Neuronal stem cell (in vitro differentiated cells): ENCODE measurements at places on chromosomes 7 and 10.

DNA sequence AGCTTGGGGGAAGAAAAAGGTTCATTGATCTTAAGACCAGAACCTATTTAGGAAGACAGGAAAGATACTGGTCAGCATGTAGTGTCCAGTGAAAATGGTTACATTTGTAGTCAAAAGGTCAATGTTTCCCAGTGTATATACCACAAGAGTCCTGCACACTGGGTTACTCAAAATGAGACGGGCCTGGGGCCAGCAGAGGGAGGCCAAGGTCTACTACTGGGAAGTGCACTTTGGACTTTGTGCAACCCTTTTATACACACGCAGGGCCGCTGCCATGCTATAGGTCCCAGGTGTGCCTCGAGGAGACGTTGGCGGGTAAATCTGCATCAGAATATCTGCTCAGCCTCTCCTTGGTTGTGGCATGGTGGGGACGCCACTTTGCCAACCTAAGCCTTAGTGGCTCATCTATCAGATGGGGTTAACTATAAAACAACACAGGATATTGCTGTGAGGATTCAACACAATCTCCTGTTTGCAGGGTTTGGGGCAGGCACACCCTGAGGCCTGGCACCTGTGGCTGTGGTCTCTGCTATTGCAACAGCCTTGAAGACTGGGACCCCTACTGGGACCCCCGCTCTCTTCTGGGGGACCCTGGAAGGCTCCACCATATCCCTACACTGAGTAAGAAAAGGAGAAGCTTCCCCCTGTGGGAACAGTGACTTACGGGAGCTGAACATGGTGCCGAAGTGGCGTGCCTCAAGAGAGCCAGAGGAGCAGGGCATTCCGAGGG, 19.7 kb downstream of the CLRN3 start:
- no peak for DNase-seq

DNA sequence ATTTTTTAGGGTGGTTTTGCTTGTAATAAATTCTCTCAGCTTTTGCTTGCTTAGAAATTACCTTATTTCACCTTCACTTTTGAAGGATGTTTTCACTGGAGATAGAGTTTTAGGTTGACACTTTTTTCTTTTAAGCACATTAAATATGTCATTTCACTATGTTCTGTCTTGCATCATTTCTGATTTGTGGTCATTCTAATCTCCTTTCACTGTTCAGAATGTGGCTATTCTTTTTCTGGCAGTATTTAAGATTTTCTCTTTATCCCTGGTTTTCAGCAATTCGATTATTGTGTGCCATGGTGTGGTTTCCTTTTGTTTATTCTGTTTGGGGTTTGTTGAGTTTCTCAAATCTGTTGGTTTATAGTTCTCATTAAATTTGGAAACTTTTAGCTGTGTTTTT, 1065.6 kb downstream of the KCNMA1 start:
- no peak for DNase-seq

- no peak for DNase-seq
Measured at GRCh38 chr10:46520381-46520780, 36.1 kb downstream of the GPRIN2 start.

DNA sequence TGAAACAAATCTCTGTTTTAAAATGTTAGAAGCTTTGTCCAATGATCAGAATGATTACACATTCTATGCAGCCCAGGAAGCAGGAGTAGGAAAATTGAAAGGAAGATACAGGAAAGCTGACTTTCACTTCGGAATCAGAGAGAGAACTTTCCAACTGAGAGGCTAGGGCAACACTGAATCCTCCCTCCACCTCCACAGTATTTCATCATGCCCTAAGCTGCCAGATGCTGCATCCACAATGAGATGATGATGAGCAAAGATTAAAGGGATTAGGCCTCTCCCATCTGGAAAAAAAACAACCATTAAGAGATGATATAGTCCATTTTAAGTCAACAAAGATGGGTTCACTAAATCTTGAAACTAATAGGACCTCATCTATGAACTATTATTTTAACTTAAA, 215.6 kb downstream of the GPR37 start:
- no peak for DNase-seq

DNA sequence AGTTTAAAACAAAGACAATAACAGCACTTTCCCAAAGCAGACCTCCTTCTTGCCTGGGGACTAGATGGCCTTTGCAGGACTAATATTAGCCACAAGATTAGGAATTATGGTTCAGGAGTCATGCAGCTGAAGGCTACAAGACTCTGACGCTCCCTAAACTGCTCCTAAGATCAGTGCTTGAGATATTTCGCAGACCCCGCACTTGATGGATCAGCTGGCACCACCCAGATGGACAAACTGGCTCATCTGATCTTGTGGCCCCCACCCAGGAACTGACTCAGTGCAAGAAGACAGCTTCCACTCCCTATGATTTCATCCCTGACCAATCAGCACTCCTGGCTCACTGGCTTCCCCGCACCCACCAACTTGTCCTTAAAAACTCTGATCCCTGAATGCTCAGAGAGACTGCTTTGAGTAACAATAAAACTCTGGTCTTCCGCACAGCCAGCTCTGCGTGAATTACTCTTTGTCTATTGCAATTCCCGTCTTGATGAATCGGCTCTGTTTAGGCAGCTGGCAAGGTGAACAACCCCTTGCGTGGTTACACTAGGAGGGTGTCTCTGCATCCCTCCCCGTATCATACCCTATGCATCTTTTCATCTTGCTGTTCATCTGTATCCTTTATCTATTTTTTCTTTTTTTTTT, 26.9 kb upstream of the NRBF2 start:
- no peak for DNase-seq

- no peak for DNase-seq
Measured at GRCh38 chr10:78777867-78778266, 290.9 kb upstream of the ZMIZ1 start.

GRCh38 chr7:3229904-3230470, 71.1 kb upstream of the SDK1 start:
- DNase-seq = no peak

DNA sequence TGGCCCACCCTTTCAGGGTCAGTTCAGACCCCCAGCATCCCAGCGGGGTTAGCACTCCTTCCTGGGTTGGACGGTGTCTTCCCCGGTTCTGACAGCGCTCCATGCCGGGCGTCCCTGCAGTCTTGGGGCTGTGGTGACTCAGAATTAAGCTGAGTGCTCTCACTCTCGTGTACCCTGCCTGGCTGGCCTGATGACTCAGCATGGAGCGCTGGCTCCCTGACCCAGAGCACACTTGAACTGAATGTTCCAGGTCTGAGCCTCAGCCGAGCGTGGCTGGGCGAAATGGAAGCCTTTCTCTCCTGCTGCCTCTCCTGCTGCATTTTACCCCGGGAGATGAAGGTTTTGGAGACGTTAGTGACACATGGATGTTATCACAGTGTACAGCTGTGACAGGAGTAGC, 7.1 kb downstream of the BAG3 start:
- no peak for DNase-seq

GRCh38 chr7:132112106-132112505, 464.2 kb downstream of the PLXNA4 start:
- DNase-seq = no peak

GRCh38 chr10:78850644-78851435, 217.9 kb upstream of the ZMIZ1 start:
- no peak for DNase-seq

GRCh38 chr10:128298587-128298986, 172.4 kb upstream of the MKI67 start:
- no peak for DNase-seq

- DNase-seq = no peak
Measured at GRCh38 chr10:7412237-7412927, 1.5 kb upstream of the SFMBT2 start.

- DNase-seq = no peak
Measured at GRCh38 chr10:128896116-128896795, 570.8 kb upstream of the MGMT start.

GRCh38 chr10:122780391-122780790, 65.3 kb downstream of the CUZD1 start:
- DNase-seq = no peak
